ENCODE measurements at places on chromosomes 6 and 20. TPM values are rescaled to one million over a fixed set of nuclear protein-coding genes. Genes with fewer than 3 reads are reported as not detected.

- H3K36me3 ChIP-seq = no peaks in the 10 kb centered on the region
- no peak for DNase-seq
- no peaks in the 10 kb centered on the region for H3K27me3 ChIP-seq
- H3K27ac ChIP-seq = no peak overlapping the region
- no peak overlapping the region for H3K4me3 ChIP-seq
These were observed 217.7 kb downstream of the FOXA2 start for GRCh38 chr20:22366631-22367030.

- no peaks in the 10 kb centered on the region for H3K36me3 ChIP-seq
- peaks cover 3% of the 10 kb centered on the region for H3K27me3 ChIP-seq
- H3K4me1 ChIP-seq = no peaks in the 10 kb centered on the region
- no peak for DNase-seq
- H3K27ac ChIP-seq = no peak overlapping the region
- no peak overlapping the region for H3K4me3 ChIP-seq
These were observed 97.4 kb downstream of the IYD start for GRCh38 chr6:150466196-150466595.

DNA sequence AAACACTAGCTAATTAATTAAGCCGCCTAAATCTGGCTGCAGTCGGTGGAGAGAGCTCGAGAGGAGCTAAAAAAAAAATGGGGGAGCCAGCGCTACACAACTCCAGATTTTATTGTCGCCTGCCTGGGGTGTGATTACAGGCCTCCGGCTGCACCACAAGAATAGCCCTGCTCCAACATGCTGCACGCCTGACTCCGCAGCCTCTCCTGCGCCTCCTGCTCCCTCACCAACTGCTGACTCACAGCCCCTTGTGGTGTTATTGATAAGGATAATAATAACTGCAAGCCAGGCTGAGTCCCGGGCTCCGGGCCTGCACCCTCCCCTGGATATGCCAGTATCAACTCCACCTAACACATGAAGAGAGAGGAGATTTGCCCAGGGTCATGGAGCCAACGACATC lies 16.8 kb downstream of the SIRPA start:
- no peak overlapping the region for H3K4me3 ChIP-seq
- no peaks in the 10 kb centered on the region for H3K27me3 ChIP-seq

DNA sequence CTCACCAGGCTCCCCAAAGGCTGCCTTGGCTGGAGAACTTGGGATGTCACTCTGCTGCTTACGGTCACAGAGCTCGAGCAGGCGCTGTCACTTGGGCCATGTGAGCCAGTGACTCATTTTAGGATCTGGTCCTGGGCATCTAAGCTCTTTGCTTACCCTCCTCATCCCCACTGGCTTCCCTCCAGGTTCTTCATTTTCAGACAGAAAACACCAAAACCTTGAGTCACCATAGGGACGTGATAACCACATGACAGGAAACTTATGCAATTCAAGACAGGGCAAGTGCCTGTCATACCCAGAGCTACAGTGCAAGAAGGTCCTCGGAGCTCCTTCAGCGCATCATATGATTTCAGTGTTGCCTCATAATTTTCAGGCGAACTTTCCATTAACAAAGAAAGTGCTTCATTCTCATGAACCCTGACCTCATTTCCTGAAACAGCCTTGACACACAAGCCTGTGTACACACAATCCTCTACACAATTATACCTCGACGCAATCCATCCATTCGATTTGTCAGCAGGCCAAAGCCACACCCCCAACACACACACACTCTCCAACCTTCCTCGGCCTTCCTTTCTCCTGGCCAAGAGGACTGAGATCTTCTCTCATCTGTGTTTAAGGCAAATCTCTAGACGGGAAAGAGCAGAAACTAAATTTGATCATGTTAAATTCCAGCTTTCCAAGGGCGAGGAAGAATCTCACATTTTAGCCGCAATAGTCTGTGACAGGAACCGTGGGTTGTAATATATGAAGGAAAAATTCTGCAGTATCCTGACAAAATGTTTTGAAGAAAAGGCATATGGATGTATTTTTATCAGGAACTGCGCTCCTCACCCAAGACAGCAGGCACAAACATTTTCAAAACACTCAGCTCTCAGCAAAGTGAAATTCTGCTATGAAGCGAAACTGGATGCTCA lies 25.3 kb downstream of the TBC1D7 start:
- H3K27me3 ChIP-seq = no peaks in the 10 kb centered on the region
- peak overlapping the region; percentile 62 for H3K27ac ChIP-seq
- DNase-seq = peak; percentile 6

DNA sequence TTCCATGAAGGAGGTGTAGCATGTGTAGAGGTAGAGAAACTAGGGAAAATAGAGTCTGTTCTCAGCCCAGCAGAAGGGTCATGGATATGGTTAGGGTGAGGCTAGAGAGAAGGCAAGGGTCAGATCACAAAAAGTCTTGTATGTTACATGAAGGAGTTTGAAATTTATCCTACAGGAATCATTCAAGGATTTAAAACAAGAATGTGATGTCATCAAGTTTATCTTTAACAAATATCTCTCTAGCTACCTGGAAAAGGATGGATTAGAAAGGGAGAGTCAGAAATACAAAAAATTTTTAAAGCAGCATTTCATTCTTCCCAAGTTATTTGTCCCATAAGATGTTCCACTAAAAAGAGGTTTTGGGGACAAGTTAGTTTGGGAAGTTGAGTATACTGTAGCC lies 4.4 kb upstream of the CHD6 start:
- no peaks in the 10 kb centered on the region for H3K36me3 ChIP-seq
- H3K27me3 ChIP-seq = peaks cover 4% of the 10 kb centered on the region
- DNase-seq = no peak

DNA sequence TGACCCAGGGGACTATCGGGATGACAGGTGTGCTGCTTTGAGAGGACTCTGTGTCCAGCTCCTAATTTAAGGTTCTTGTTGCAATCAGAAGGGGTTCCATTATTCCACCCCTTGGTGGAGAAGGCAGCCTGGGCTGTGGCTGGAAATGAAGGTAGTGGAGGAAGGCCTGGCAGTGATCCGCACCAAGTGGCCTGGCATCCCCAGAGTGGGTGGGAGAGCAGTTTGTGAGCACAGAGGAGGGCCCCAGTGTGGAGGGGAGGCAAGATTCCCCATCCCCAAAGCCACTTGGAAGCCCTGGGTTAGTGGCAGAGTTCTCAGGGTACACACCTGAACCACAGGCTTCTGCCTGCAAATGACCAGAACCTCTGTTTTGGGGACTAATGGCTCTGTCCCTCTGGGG lies 2.3 kb downstream of the TGM3 start:
- DNase-seq = no peak
- H3K4me3 ChIP-seq = no peak overlapping the region
- peaks cover 2% of the 10 kb centered on the region for H3K27me3 ChIP-seq
- no peaks in the 10 kb centered on the region for H3K4me1 ChIP-seq
- no peaks in the 10 kb centered on the region for H3K36me3 ChIP-seq

Gene PRDM13
- polyA plus RNA-seq = under 0.01 TPM

Gene DDRGK1
- 42.7 TPM for polyA plus RNA-seq

Gene TP53TG5
- 0.27 TPM for polyA plus RNA-seq

Gene TAGAP
- polyA plus RNA-seq = 13.9 TPM
